Activated CD4-positive, alpha-beta T cell treated with anti-CD3 and anti-CD28 coated beads, Interleukin-2, amount 10 ng/mL, durations not matched to agents 24 days and 14 days (primary cell): ENCODE measurements at places on chromosomes 13 and 19.

- no peak for DNase-seq
These were observed 785.4 kb downstream of the UQCRFS1 start for GRCh38 chr19:28427376-28428083.

- no peak for DNase-seq
These were observed 166.4 kb downstream of the DCLK1 start for GRCh38 chr13:35964863-35965180.

DNA sequence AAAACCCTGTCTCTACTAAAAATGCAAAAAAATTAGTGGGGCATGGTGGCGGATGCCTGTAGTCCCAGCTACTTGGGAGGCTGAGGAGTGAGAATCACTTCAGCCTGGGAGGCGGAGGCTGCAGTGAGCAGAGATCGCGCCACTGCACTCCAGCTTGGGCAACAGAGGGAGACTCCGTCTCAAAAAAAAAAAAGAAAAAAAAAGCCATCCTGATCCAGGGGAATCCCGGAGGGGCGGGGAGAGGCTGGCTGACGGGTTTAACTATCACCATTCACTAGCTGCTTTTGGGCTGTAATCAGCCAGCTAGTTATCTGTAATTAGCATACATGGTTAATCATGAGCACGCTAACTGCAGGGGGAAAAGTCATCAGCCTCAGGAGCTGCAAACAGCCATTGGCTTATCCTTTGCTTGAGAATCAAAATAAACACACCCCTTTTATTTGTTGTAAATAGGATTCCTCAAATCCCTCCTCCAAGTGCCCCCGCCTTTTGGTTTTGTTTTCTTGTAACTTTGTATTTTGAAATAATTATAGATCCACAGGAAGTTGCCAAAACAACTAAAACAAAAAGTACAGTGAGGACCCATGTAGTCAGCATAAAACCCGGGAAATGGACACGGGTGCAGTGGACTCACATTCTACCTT, 9.6 kb downstream of the FSD1 start:
- no peak for DNase-seq

DNA sequence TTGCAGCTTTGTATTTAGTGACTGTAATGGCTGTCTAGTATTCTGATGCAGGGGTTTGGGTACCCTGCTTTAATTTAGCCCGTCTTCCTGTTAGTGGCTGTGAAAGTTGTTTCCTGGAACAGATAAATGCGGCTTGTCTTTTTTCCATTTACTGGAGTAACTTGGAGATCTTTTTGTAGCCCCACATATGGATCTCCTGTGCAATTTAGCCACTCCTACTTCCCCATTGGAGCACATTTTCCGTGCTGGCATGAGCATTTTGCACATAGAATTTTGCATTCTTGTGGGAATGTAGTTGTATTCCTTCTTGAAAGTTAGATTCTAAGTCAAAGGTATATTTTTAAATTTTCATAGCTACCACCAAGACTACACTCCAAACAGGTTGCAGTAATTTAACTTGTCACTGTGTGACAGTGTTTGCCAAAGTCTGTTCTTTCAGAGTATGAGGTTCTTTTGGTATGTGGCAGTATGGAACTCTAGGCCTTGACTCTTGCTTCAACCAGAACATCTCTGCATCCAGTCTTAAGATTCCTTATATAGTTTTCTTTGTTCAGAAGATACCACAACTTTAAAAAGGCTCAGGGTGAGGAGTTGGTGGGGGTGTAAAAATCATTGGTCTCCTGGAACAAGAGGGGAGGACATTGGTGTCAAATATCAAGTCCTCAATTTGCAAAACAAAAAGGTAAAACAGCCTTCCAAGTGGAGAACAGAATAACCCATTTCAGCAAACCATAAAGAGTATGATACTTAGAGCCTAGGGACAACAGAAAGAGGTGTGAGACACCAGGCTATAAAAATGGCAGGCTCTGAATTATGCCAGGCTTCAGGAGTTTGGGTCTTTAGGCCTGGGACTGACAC, 21.1 kb upstream of the CCDC97 start:
- no peak for DNase-seq

DNA sequence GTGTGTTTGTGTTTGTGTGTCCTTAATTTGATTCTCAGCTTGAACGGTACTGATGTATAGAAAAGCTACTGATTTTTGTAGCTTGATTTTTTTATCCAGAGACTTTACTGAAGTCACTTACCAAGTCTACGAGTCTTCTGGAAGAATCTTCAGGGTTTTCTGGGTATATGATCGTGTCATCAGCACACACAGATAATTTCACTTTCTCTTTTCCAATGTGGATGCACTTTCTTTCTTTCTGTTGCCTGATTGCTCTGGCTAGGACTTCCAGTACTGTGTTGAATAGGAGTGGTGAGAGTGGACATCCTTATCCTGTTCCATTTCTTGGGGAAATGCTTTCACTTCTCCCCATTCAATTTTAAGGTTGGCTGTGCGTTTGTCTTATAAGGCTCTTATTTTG, 7.9 kb upstream of the LILRB1 start:
- no peak for DNase-seq

DNA sequence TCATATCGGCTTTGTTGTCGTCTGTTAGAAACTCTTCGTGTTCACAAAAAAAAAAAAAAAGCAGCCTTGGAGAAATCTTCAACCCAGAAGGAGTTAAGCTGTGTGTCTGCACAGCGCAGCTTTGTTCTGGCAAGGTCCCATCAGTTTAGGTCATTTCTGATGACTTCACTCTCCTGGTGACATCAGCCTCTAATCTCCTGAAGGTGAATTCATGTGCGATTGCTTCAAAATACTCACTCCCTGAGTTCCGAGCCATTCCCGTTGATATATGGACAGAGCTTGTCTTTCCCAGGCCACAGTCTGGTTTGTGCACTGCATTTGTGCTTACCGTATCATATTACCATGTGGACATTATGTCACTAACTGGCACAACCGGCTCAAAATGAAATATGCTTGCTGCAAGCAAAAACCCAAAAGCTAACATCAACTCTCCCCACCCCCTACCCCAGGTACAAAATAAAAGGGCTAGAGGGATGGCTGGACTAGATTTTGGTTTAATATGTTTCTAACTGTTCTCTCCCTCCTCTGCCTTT, 342.4 kb downstream of the KCNRG start:
- DNase-seq: no peak

GRCh38 chr19:51359294-51359693, 6.9 kb downstream of the ETFB start:
- no peak for DNase-seq

GRCh38 chr13:61339054-61339621, 76.5 kb downstream of the PCDH20 start:
- DNase-seq: no peak

DNA sequence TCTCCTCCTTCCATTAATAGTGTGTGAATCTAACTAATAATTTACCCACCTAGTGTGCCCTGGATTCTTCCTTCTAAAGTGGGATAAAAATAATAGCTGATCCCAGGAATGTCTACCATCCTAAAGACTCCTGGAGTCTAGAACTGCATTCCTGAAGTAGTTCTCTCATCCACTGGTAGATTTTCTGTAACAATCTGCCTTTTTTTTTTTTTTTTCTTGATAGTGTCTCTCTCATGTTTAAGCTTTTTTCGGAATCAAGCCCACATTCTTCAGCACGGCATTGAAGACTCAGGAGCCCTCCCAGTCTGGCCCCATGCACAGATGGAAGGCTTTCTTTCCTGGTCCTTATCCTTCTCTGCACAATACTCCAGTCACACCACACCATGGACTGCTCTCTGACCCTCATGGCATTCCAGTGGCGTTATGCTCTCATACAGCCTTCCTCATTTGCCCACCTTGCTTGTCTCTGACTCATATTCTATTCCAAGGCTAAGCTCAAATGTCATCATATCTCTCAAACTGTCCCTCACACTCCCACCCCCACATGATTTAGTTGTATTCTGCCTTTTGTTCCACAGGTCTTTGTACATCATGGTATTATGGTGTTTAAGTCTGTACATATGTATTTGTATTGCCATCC, 68.7 kb upstream of the FRY start:
- no peak for DNase-seq

GRCh38 chr19:33438987-33439781, 65.7 kb downstream of the CEBPG start:
- DNase-seq: no peak

GRCh38 chr13:27194209-27194608, 22.6 kb upstream of the USP12 start:
- no peak for DNase-seq

GRCh38 chr13:93984052-93984451, 495.4 kb downstream of the DCT start:
- no peak for DNase-seq
